ENCODE measurements at places on chromosomes 11 and 22.

GRCh38 chr22:26486394-26486793 is 2.7 kb downstream of the SRRD start:
- DNase-seq: no peak

- DNase-seq: no peak
Observed at GRCh38 chr11:105023003-105023402, at the start of gene CASP5. Gene CASP5, minus strand, starts transcription at chr11:105023168. Its CDS starts 32 bp downstream, at chr11:105023136.

- DNase-seq: no peak
Observed at GRCh38 chr11:112292785-112293407, 32.2 kb upstream of the PLET1 start.

- DNase-seq: peak; percentile 93
Observed at GRCh38 chr11:46649180-46649738, 31.9 kb downstream of the ATG13 start.

DNA sequence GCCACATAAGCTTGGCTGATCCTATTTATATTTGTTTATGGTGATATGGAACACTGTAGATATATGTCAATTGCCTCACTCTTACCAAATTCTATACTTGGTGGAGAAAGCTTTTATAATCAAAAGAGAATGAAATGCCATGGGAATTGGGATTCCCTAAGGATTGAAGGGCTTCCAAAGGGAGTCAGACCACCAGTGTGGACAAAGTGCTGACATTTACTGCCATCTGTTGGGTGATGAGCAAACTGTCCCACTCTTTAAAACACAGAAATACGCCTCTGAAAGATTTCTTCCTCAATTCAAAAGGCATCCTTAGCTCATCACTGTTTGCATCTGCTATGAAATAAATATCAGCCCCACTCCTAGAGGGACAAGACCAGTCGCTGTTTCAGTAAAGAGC is 7.1 kb downstream of the SLC1A2 start:
- no peak for DNase-seq

- DNase-seq: peak; percentile 98
Observed at GRCh38 chr11:84264066-84264465, 977.9 kb upstream of the CCDC90B start.

DNA sequence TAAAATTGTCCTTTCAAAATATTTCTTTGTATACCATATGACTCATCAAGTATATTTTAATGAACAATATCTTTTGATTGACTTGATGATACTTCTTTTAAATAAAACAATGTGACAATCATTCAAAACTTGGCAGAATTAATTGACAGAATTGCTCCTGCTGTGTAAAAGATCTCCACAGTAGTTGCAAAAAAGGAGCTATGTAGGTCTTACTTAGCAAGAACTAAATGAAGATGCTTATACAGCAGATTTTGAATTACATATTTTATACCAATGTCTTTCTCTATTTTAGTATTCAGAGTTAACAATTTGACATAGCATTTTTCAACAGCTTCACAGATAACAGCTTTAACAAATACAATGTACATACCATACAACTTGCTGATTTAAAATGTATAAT is 144.9 kb downstream of the DYNC2H1 start:
- DNase-seq: no peak

GRCh38 chr11:46999217-46999616 is 62.7 kb downstream of the CSTPP1 start:
- no peak for DNase-seq

DNA sequence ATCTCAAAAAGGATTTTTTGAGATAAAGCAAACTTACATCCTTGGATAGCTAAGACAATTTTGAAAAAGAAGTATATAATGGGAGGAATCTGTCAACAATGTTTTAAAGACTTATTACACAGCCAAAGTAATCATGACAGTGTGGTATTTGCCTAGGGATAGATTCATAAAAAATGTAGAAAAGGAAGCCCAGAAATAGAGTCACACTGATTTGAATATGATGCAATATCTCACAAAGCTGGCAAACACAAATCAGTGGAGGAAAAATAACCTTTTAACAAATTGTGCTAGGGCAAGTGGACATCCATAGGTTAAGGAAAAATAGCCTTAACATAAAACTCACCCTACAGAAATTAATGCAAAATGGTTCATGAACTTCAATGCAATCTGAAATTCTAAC is 6.0 kb downstream of the XKR3 start:
- DNase-seq: no peak

DNA sequence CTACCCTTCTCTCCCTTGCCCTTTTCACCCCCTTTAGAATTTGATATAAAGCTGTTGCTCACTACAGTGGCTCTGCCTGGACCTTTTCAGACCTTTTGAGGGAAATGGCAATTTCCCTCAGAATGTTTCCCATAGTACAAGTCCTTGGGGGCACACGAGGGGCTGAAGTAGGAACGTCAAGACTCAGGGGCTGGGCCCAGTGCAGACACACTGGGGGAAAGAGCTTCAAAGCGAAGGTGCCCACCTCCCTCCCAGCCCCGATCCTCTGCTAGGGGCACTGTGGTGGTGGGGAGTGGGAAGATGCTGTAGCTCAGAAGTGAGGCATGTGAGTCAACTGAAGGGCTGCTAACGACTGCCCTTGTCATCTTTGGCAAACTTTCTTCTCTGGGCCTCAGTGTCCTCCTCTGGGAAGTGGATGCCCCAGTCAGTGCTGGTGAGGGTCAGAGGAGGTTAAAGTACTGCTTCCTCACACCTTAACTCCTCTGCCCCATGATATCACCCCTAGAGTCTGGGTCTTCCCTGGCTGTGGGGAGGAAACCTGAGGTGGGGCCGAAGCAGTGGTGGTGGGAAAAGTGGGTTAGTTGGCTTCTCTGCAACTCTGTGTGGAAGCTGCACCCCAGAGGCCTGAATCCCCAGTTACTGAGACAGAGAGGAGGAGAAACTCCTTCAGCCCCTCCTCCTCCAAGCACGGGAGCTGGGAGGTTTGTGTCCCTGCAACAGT is 425.3 kb upstream of the B3GAT1 start:
- DNase-seq: no peak

- DNase-seq: no peak
Observed at GRCh38 chr22:30452861-30453260, 19.0 kb downstream of the SEC14L3 start.

GRCh38 chr11:2219318-2220017 is 47.9 kb upstream of the TH start:
- no peak for DNase-seq

GRCh38 chr11:123562829-123563228 is 91.6 kb downstream of the SCN3B start:
- DNase-seq: no peak

GRCh38 chr11:73217131-73217809 is 811 bp upstream of the P2RY2 start:
- peak; percentile 18 for DNase-seq

GRCh38 chr11:75574698-75575602 is 12.9 kb downstream of the SERPINH1 start:
- DNase-seq: no peak

All from globus pallidus (tissue), 1 donor.